EL (cell line): ENCODE measurements at places on chromosomes 12 and 14.
A peak's percentile ranks its signal among the peaks of the same experiment; 100 is the strongest.

DNA sequence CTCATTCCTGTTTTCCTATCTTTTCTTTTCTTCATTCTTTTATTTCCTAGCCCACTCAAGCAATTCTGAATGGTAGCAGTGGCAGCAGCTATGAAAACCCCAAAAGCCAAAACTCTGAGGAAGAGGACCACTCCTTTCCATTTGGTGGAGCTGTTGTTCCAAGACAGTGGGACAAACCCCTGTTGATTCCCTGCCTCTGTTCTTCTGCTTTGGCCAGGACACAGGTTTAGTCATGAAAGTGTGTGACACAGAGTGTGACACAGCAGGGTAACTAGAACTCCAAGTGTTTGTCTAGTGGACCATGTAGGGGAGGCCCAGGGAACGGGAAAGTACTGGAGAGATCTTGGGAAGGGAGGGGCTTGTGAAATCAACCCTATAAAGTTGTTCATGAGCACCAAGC is 71.1 kb downstream of the PTCSC3 start:
- DNase-seq: no peak

DNA sequence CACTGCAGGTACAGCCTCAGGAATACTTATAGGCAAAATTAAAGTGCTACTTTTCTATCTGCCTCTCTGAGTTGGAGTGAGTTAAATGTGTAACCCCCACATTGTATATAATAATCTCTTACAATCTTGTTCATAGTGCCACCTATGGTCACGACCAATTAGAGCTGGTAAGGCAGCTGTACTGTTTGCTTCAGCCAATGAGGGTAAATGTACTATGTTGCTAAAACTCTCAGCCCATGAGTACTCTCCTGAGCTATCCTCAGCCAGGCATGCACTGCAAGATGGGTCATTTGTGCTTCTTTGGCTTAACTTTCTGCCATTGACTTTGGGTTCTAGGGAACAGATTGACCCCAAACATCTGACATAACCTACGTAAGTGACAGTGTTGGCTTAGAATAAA is 15.0 kb upstream of the MDM2 start:
- DNase-seq: peak; percentile 61

- DNase-seq: no peak
Measured at GRCh38 chr14:100132903-100133510, 26.4 kb downstream of the DEGS2 start.

DNA sequence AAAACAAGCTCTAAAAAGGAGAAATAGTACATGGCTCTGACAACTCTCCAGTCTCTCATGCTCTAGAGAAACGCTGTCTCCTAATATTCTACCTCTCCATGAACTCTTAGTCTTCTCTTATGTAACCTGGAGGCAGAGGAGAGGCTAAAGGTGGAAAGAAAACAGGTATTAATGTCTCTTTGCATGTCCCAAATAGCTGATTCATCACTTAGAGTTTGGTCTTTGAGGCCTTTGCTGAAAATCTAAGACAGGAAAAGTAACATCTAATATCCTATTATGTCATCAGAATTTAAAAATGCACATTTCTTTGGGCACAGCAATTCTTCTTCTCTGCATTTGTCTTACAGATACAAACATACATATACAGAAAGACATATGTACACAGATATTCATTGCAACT is 127.2 kb downstream of the DHRS2 start:
- no peak for DNase-seq

GRCh38 chr12:14373217-14373616 is 7.7 kb downstream of the ATF7IP start:
- DNase-seq: peak; percentile 41

GRCh38 chr12:26331960-26332359 is 136.6 kb downstream of the SSPN start:
- no peak for DNase-seq

- peak; percentile 9 for DNase-seq
Measured at GRCh38 chr12:91877022-91877421, 268.6 kb downstream of the BTG1 start.

DNA sequence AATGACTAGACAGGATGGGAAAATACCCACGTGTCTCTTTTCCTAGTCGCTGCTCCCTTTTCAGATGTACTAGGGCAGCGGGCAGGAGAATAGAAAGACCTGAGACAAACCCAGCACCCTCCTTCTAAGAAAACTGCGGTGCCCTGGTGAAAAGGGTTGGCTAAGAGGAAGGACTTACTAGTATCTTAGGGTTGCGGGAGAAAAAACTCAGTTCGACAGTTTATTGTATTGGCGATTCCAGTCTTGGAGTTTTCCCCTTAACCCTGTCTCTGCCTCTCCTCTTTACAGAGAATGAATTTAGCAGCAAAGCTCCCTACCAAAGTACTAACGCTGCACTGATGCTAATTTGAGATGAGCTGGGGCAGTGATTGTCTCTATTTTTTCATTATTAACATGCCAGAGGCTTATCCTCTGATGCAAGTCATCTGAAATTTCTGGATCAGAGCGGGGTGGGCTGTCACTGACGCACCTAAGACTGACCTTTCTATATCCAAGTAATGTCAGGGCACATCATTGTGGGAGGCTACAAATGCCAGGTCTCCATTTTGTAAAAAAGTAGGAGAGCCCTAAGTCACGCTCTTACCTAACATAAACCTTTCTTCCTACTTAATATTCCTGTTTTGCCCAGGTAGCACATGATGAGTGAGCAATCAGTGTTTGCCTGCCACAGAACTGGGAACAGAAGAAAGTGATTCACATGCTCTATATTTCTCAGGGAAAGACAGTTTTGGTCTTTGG is 916 bp upstream of the PAWR start:
- DNase-seq: peak; percentile 44

GRCh38 chr12:49489720-49490119 is 49.1 kb upstream of the KCNH3 start:
- DNase-seq: peak; percentile 90

DNA sequence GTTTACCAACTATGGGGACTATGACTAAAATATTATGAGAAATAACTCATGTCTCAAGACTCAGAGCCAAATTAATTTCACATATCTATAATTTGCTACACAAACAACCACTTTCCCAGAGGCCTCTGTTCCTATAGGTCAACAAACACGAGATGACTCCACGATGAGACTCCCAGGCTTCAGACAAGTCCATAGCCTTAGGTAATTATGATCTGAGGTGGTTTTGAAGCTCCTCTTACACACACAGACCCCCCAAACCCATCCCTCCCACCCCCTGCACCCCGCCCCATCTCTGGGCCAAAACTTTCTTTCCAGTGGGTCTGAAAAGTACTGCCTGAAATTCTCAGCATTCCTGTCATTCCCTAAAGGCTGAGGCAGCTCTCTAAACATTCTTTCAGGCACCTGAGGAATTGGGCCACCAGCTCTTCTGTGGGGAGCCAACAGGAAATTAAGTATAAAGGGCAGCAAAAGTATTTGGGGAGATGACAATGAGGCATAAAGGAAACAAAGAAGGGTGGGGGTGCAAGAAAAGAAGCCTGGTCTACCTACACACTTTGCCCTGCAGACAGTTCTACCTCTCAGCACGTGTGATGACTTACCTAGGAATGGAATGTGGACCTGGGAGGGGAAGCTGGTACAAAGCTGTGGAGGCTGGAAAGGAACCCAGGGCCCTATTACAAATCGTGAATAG is 143.6 kb downstream of the PAWR start:
- DNase-seq: peak; percentile 97

- DNase-seq: no peak
Measured at GRCh38 chr14:92515546-92516343, 2.2 kb downstream of the RIN3 start.

DNA sequence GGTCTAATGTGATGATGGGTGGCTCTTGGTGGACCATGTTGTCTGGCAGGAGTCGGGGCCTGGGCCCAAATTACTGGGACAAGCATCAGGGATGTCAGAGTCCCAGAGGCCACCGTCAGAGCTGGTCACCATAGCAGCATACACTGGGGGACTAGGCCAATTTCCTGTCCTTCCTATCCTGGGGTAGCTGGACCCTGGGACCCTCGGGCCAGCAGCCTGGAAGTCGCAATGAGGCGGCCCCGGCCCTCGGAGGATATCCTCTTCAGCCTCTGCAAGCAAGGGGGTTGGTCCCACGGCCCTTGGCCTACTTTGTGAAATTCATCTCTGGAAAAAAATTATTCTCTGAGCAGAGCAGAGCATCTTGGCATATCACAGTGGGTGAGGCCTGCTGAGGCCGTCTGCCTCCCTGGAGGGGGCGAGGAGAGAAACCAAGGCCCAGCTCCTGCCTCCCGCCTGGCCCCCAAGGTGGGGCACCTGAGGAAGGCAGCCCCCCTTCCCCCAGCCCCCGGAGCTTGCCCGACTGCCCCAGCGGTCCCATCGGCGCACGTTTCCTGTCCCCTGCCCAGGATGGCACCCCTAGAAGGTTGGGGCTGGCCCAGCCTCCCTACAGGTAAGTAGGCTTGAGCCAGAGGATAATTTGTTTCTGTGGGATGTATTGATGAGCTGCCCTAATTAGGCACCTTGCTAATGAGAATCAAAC is 135.0 kb upstream of the MYL2 start:
- DNase-seq: no peak

GRCh38 chr12:98464190-98464589 is 51.2 kb upstream of the TMPO start:
- no peak for DNase-seq

- no peak for DNase-seq
Measured at GRCh38 chr14:89956661-89957009, 908 bp downstream of the TDP1 start.

DNA sequence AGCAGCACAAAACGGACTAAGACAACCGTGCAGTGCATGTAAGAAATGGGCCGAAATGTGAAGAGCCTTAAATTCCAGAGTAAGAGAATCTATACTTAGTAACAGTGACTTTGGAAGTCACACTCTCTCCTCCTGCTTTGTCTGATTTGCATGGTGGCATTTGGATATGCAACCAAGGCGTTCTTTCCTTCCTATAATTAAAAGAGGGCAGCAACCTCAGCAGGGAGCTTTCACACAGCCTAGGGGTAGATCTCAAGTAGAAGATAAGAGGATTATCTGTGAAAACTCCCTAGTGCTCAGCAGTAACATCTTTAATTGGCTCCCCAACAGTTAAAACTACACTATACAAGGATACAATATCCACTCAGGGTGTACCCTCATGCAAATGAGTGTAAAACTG is 16.5 kb downstream of the GMFB start:
- DNase-seq: no peak

GRCh38 chr14:77111021-77111420 is 13.0 kb downstream of the CIPC start:
- no peak for DNase-seq

DNA sequence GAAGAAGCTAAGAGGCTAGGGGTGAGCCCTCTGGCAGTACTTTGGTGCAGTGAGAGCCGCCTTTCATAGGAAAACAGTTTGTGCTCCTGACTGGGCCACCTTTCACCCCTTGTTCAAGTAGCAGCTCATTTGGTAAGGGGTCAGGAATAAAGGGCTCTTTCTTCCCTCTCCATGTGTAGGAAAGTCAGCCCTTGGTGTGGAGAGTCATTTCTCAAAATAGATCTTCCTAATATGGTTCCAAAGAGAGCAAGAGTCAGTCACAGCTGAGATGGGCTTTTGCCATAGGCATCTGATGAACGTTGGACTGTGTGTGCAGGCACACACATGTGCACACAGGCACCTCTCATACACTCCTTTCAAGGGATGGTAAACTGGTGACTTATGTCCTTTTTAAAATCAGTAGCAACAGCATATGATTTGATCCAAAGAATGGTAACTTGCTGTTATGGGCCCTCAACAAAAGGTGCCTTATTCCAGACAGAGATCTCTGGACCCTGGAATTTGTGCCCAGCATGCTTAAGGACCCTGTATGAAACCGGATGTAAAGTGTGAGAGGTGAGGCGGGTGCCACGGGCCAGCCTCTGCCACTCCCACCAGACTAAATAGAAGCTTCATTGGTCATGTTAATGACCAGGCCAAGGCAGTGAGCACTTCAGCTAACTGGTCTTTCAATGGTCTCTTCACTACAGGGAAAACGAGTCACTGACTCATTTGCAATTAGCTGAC is 16.7 kb upstream of the RIC8B start:
- DNase-seq: no peak

DNA sequence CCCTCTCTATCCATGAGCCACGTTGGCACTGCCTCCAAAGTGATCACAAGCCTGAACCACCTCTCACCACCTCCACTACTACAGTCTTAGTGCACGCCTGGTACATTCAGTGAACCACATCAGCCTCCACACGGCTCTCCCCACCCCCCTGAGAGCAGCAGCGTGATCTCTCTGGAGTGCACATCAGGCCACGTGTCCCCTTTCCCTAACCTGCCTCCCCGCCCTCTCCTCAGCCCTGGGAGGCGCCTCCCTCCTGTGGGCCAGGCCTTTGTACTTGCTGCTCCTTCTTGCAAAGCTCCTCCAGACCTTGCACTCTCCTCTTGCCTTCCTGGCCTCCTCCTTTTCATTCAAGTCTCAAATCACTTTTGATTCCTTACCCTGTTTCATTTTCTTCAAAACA is 49.8 kb downstream of the SLC6A12 start:
- no peak for DNase-seq

GRCh38 chr14:20802341-20803084 is at the start of gene RNASE1:
RNASE1 (minus strand) TSS chr14:20802844; CDS start chr14:20802068, 776 bp downstream.
- DNase-seq: no peak

DNA sequence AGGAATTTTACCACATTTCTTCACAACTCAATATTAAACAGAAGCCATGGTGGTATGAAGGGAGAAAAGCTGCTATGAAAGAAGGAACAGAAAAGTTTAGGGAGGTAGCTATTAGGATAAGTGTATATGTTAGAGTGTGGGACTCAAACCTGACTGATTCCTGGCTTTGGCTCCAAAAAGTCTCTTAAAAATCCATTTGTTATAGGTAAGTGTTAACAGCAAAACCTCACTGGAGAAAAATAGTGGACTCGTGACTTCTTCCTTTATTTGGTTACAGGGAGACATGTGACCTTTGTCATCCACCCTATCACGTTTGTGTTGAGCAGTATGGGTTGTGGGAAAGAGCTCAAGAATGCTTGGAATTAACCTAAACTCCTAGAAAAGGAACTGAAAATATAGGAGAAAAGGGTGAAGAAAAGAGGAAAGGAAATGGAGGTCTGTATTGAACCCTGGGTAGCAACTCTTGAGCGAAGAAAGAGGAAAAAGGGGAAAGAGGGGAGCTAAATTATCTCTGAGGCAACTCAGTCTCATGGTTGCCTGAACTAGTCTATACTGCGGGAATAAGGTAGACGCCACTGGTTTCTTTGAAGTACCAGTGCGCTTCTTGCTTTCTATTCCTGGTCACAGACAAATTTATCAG is 3.6 kb upstream of the EID3 start:
- DNase-seq: peak; percentile 45

GRCh38 chr12:85519163-85519562 is 239.1 kb downstream of the ALX1 start:
- DNase-seq: no peak

GRCh38 chr12:112305951-112306350 is 76.3 kb downstream of the HECTD4 start:
- no peak for DNase-seq
